ENCODE measurements at places on chromosomes 6 and 20. TPM values are rescaled to one million over a fixed set of nuclear protein-coding genes. Genes with fewer than 3 reads are reported as not detected.
A peak's percentile ranks its signal among the peaks of the same experiment; 100 is the strongest.

GRCh38 chr6:6180684-6181083 lies 139.8 kb downstream of the F13A1 start:
- DNase-seq = no peak

PSORS1C1 gene
- 0.28 TPM for total RNA-seq

DNA sequence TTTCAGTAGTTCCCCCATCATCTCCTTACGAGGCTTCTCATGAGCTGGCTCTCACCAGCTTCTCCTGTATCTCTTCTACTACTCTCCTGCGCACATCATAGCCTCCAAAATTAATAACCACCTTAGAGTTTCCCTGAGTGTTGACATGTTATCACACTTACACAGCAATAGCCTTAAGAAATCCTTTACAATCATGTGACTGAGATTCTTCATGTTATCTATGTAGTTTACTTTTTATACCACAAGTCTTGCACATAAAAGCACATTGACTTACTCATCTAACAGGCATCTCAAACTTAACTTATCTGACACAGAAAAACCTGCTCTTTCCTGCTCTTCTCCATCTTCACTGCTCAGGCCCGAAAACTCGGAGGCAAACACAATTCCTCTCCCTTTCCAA lies 103.7 kb upstream of the TAB2 start:
- DNase-seq = peak; percentile 79

GRCh38 chr20:49167811-49168507 lies 20.2 kb downstream of the STAU1 start:
- DNase-seq = peak; percentile 31

- no peak for DNase-seq
Observed at GRCh38 chr20:5748246-5748645, 2.0 kb upstream of the SHLD1 start.

DNA sequence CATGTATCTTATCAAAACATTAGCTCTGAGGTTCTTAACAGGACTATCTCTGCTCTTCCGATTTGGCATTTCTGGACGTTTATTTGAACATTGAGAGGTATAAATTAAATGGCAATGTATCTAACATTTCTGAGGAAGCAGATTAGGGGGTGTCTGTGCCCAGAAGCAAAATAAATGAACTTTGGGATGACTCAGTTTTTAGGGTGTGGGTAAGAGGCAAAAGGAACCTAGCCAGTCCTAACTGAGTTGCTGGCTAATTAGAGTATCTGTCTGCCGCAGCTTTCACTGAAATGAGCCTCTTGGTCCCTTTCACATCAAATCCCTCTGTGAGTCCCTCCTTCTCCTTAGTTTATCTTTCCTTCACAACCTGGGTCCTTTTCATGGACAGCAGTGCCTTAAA lies 1.1 kb downstream of the RNF144B start:
- no peak for DNase-seq

DNA sequence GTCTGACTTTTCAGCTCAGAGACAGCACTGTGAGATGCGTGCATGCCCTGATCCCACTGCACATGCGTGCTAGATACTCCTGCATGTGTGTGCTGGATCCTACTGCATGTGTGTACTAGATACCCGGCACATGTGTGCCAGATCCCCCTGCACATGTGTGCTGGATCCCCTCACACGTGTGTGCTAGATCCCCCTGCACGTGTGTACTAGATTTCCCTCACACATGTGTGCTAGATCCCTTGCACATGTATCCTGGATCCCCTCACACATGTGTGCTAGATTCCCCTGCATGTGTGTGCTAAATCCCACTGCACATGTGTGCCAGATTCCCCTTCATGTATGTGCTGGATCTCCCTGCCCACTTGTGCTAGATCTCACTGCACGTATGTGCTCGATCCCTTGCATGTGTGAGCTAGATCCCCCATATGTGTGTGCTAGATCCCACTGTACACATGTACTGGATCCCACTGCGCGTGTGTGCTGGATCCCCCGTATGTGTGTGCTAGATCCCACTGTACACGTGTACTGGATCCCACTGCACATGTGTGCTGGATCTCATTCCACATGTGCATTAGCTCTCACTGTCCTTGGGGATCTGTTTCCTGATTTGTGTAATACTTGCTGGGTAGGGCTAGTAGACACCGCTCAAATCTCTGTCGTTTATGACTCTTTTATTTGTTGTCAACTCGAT lies 214.6 kb downstream of the SMOC2 start:
- no peak for DNase-seq

DNA sequence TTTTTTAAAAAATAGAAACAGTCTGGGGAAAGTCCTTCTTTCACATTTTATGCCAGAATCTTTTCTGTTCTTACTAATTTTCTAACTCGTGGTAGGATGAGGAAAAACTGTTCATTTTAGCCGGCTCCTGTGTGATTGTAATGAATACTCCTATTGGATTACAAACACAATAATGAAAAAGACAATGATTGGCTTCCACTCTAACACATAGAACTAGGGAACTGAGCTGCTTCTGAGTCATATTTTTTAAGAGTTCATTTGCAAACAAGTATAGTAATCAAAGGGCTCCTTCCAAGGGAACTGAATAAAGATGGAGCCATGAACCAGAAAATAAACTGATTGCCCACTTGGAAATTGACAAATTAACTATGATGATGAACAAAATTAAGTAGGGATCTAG lies 265.3 kb upstream of the TCF21 start:
- DNase-seq = no peak

DNA sequence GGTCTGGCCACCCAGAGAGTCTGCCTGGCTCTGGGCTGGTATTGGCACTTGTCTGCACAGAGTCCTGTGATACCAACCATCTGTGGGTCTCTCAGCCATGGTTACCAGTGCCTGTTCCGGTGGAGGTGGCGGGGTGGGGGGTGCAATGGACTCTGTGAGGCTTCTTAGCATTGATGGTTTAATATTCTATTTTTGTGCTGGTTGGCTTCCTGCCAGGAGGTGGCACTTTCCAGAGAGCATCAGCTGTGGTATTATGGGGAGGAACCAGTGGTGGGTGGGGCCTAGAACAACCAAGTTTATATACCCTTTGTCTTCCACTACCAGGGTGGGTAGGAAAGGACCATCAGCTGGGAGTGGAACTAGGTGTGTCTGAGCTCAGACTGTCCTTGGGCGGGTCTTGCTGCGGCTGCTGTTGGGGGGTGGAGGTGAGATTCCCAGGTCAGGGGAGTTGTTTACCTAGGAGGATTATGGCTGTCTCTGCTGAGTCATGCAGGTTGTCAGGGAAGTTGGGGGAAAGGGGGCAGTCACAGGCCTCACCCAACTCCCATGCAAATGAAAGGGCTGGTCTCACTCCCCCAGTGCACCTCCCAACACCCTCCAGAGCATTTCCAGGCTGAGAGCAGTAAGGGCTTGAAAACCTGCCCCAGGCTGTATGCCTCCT lies 117.5 kb downstream of the FLRT3 start:
- DNase-seq = no peak

GRCh38 chr20:40168981-40169620 lies 519.9 kb downstream of the MAFB start:
- DNase-seq = no peak

DNA sequence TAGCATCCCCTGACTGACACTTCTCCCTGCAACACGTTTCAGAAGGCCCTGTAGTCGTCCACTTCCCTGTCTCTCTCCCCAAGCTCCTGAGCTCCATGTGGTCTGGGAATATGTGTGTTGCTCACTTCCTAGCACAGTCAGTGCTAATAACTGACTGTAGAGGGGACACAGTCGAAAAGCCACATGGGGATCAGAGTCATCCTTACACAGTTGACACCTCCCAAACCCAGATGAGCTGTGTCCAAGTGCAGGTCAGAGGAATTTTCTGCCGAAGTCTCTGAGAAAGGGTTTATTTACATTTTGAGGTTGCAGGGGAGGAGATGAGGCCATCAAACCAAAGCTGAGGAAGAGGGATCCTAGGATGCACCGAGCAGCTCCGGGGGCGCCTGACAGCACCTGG lies 3.5 kb upstream of the ADAM33 start:
- peak; percentile 53 for DNase-seq

DNA sequence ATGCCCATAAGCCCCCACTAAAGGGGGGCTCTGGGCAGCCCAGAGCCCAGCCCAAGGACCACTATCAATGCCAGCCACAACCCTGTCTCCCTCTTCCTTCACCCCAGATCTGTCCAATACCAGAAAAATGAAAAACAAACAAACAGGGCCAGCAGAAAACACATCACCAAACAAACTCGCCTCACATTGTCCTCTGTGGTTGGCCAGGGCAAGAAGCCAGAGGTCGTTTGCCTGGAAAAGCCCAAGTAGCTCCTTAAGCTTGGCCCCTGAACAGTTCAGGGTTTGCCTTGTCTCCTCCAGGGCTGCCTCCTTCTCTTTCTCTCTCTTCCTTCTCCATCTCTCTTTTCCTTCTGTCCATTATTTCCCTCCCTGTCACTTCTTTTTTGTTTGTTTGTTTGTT lies 10.1 kb upstream of the SCUBE3 start:
- no peak for DNase-seq

GRCh38 chr6:10723567-10723881 lies 654 bp downstream of the TMEM14C start:
- peak; percentile 9 for DNase-seq

PI3 gene
- not detected for total RNA-seq

- DNase-seq = no peak
Observed at GRCh38 chr20:24981282-24981681, 11.3 kb downstream of the APMAP start.

DNA sequence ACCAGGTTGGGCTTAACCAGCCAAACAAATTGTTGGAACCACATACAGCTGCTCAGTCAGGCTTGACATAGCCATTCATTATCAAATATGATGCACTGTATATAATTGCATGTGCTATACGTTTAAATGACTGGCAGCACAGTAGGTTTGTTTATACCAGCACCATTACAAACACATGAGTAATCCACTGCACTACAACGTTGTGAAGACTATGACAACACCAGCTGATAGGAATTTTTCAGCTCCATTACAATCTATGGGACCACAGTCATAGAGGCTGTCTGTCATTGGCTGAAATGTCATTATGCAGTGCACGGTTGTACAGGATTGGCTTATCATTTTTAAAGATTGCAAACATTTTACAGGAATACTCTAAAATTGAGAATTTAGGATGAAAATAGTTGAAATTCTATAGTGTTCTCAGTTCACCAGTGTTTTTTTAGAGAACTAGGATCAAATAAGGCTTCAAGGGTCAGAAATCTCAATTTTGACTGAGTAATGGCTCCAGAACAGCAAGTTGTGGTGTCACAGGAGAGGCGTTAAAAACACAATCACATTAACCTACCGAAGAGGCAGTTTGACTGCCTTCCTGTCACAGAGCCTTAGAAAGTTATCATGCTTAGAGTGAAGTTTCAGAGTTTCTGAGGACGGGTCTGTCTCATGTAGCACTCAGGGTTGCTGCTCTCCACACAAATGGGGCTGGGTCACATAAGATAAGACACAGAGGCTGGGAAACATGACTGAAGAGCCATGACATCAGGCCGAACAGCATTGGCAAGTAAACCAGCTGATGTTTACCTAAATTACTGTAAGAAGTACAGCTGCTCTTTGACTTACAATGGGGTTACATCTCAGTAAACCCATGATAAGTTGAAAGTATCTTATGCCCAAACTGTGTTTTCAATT lies 60.7 kb upstream of the SMLR1 start:
- DNase-seq = peak; percentile 29

GRCh38 chr20:10861619-10862018 lies 187.8 kb upstream of the JAG1 start:
- DNase-seq = no peak

DNA sequence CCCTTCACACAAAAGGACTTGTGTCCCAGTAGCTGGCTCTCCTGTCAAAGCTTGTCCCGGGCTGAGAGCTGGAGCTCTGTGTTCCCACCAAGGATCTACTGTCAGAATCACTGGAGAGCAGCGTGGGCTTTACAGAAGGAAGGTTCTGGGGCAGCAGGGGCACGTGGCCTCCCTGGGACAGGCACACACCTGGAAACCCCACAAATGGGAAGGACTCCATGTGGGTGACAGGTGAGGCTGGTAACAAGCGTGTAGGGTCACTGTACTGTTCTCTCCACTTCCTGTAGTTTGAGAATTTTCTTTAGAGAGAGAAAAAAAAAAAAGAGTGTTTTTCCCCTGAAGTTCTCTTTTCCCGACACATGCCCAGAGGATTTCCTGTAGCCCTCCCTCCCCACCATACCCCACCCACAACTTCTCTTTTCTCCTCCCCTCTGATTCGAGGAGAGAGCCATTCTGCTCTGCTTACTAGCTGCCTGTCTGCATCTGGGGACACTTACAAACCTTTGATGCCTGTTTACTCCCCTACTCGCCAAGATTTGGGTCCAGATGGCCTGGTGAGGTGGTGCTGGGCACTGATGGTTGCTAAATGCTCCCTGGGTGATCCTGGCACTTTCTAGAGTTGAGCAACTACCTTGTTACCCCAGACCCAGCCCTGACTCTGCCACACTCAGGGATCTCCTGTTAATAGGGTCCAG lies 84.1 kb upstream of the SIRPA start:
- peak; percentile 72 for DNase-seq

FRK gene
- under 0.01 TPM for total RNA-seq

GRCh38 chr6:44415449-44415848 lies 27.9 kb downstream of the CDC5L start:
- no peak for DNase-seq

BPIFB1 gene
- not detected for total RNA-seq

- no peak for DNase-seq
Observed at GRCh38 chr6:121912905-121913304, 477.5 kb downstream of the GJA1 start.

DNA sequence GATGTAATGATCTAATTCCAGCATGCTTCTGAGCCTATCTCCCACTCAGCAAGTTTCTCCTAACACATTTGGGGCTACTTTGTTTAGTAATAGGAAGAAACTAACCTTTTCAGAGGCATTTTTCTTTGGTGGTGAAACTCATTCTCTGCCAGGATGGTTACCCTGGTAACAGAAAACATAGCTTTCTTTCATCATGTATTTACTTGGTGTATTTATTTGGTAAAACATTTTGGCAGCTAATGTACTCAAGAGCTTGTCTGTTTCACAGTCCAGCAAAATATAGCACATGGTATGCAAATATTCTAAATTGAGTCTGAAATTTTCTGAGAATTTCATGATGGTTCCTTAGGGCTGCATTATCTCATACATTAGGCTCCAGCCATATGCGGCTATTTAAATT lies 100.0 kb downstream of the SLC35B3 start:
- no peak for DNase-seq

GRCh38 chr20:43388268-43389002 lies 69.3 kb upstream of the SRSF6 start:
- peak; percentile 44 for DNase-seq

- DNase-seq = peak; percentile 51
Observed at GRCh38 chr6:134480593-134480992, 162.7 kb upstream of the SGK1 start.

DNA sequence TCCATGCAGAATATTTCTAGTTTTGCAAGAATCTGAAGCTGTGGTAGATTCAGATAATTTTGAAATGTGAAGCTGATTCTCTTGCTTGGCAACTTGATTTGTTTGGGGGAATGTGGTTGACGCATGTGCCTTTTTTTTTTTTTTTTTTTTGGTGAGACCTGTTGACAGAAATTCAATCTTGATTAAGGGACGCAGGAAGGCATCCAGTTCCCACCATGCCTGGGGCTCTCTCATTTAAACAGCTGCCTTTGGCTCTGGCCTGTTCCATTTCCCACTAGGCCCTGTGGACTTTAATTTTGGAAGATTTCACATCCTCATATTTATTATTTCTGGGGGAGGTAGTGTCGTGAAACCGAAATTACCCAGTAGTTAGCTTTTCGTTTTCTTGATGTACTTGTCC lies 8.6 kb downstream of the TPX2 start:
- peak; percentile 53 for DNase-seq
